Psoas muscle (tissue), 8 donors: ENCODE measurements at places on chromosomes 1 and 21. TPM values are rescaled to one million over a fixed set of nuclear protein-coding genes. Genes with fewer than 3 reads are reported as not detected.

The NTMT2 gene
- 0.28 TPM for total RNA-seq

The HAO2 gene
- not detected for total RNA-seq

The ZNF670 gene
- 0.83 TPM for total RNA-seq

The S100A14 gene
- total RNA-seq: not detected

The IFNLR1 gene
- 1.9 TPM for total RNA-seq

The LPAR3 gene
- 0.20 TPM for total RNA-seq

The THAP3 gene
- total RNA-seq: 17.2 TPM

The PLOD1 gene
- 35.0 TPM for total RNA-seq

The TSACC gene
- total RNA-seq: 0.84 TPM

The SPRR1A gene
- not detected for total RNA-seq

The CENPL gene
- 6.7 TPM for total RNA-seq

The MROH7 gene
- total RNA-seq: 1.6 TPM

The PLPPR4 gene
- total RNA-seq: 0.28 TPM

The CDA gene
- 1.8 TPM for total RNA-seq

The FCER1A gene
- total RNA-seq: 0.29 TPM

The PLA2G4A gene
- total RNA-seq: 0.57 TPM

The DNAH14 gene
- total RNA-seq: 0.41 TPM

The BOLA1 gene
- total RNA-seq: 17.4 TPM

The PI4KB gene
- 51.9 TPM for total RNA-seq

The CFHR5 gene
- not detected for total RNA-seq

The TCP10L gene
- total RNA-seq: 0.38 TPM
